ENCODE measurements at places on chromosomes 3 and 15. TPM values are rescaled to one million over a fixed set of nuclear protein-coding genes. Genes with fewer than 3 reads are reported as not detected.

DNA sequence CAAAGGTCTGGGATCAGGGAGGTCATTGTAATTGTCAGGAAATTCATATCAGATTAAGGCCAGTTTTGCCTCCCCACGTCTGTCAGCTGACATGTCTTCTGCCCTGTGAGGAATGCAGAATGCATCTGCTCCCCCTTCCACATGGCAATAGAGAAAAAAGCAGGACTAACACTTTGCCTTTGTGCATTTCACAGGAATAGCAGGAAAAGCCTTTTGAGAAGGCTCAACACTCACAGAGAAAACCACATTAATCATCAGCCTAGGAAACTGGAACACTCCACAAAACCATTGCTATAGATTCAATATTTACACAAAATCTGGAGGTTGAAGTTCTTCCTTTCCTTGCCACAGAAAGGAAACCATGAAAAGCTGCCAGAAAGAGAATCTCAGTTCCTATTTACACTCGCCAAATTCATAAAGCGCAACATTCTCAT is 165.2 kb upstream of the HES1 start:
- H3K36me3 ChIP-seq, result no peaks in the 10 kb centered on the region
- peaks cover 11% of the 10 kb centered on the region for H3K4me1 ChIP-seq
- no peaks in the 10 kb centered on the region for H3K27me3 ChIP-seq

DNA sequence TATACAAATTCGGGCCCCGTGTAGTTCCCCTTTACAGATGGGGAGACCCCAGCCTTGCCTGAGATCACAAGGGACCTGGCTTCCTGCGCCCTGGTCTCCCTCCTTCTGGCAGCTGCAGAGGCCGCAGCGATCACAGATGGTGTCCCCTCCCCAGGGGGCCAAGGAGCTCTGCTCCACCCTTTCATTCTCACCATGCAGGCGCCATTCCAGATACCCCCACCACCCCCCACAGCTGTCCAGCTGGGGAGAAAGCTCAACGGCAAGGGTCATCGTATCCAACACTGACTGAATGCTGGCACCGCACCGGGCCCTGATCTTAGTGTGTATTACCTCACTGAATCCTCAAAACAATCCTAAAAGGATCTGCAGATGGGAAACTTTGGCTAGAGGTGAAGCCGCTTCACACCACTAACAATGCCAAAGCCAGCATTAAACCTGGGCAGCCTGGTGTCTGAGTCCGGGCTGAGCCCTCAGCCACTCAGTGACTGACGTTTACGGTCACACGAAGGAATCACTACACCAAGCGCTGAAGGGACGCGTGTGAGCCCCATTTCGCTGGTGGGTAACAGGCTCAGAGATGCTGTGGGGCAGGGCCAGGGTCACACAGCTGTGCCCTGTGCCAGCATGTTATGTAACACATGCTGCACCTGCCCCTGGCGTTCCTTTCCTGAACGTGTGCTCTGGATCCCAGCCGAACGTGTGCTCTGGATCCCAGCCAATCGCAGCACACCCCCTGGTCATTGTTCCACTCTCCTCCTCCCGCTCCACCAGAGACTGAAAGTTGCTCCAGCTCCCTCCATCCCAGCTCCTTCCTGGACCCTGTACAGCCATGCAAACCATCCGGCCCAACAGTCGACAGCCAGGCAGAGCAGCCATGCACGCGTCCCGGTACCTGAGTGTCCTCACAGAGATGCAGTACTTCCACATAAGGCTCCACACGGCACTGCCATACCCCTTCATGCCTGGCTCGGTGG is 51.8 kb downstream of the IQSEC1 start:
- H3K4me1 ChIP-seq, result peaks cover 5% of the 10 kb centered on the region
- no peaks in the 10 kb centered on the region for H3K27me3 ChIP-seq
- H3K4me3 ChIP-seq, result no peak overlapping the region
- no peak for DNase-seq
- H3K36me3 ChIP-seq, result no peaks in the 10 kb centered on the region
- H3K27ac ChIP-seq, result no peak overlapping the region

- no peaks in the 10 kb centered on the region for H3K27me3 ChIP-seq
- H3K36me3 ChIP-seq, result peaks cover 21% of the 10 kb centered on the region
- no peaks in the 10 kb centered on the region for H3K4me1 ChIP-seq
- H3K27ac ChIP-seq, result no peak overlapping the region
- no peak for DNase-seq
- H3K4me3 ChIP-seq, result no peak overlapping the region
These were observed 7.5 kb upstream of the PHLDB2 start for GRCh38 chr3:111851511-111851954.

DNA sequence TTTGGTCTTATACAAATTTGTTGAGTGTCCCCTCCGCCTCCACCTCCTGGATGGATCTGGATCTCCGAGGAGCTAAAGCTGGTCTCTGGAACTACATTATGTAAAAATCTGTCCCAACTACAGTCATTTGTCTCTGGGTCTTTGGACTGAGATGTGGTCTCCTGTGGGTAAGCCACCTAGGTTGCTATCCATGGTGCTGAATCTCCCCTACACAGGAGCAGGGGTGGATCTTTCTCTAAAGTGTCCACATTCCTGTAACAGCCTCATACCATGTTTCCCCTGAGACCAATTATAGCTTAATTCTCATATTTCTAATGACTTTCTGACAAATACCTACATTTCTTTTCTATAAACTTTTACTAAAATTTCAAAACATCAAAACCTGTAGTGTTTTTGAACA is 625.8 kb downstream of the TAFA4 start:
- no peaks in the 10 kb centered on the region for H3K27me3 ChIP-seq
- H3K27ac ChIP-seq, result no peak overlapping the region
- H3K4me1 ChIP-seq, result no peaks in the 10 kb centered on the region
- DNase-seq, result no peak
- no peaks in the 10 kb centered on the region for H3K36me3 ChIP-seq
- H3K4me3 ChIP-seq, result no peak overlapping the region

DUOXA1 gene
- polyA plus RNA-seq, result not detected

ZNF774 gene
- polyA plus RNA-seq, result 0.39 TPM

All from liver (tissue), 10 donors.